ENCODE measurements at places on chromosomes 7 and 10. TPM values are rescaled to one million over a fixed set of nuclear protein-coding genes. Genes with fewer than 3 reads are reported as not detected.

The PDK4 gene
- 11.1 TPM for total RNA-seq

The GRM3 gene
- not detected for total RNA-seq

The C10orf105 gene
- 0.07 TPM for total RNA-seq

The IDI2 gene
- total RNA-seq = not detected

GRCh38 chr10:624605-625332 is 64.7 kb downstream of the DIP2C start:
- peak; percentile 55 for DNase-seq

- peak; percentile 76 for DNase-seq
Measured at GRCh38 chr7:47435889-47436312, 146.0 kb downstream of the TNS3 start.

GRCh38 chr10:29980084-29980483 is 79.3 kb downstream of the JCAD start:
- no peak for DNase-seq

DNA sequence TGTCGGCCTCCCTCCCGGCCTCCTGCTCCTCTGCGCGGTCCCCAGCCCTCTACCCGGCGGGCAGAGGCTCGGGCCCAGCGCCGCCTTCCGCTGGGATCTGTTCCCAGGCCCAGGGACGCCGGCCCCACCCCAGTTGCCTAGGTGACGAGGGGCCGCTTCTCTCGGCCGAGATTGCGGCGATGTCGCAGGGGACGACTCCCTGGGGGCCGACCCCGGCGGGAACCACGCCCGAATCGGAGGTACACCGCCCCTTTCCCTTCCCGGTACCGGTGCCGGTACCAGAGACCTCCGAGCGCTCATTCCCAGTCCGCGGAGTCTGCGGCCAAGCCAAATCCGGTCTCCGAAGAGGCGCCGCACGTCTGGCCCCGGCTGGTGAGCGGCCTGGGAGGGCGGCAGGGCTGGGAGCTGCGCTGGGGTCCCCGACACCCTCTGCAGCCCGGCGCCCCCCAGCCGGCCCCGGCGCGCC is at the start of gene CABCOCO1:
Gene CABCOCO1, plus strand, starts transcription at position 136 of the 466 bp plus-strand sequence. Its CDS starts 44 bp downstream, at position 180.
- DNase-seq = peak; percentile 63

GRCh38 chr10:98252464-98252863 is 15.5 kb downstream of the LOXL4 start:
- no peak for DNase-seq
